Spleen (tissue), 13 donors: ENCODE measurements at places on chromosomes 3 and 15. TPM values are rescaled to one million over a fixed set of nuclear protein-coding genes. Genes with fewer than 3 reads are reported as not detected.

- peak; percentile 84 for DNase-seq
Measured at GRCh38 chr3:128487813-128488635, 5.0 kb downstream of the GATA2 start.

CXCR6 gene
- 6.6 TPM for total RNA-seq

GRCh38 chr3:60160111-60160821 is 1091.0 kb downstream of the FHIT start:
- DNase-seq = no peak

- DNase-seq = no peak
Measured at GRCh38 chr15:72614810-72615532, 39.5 kb upstream of the GOLGA6B start.

GPR176 gene
- total RNA-seq = 5.6 TPM

BMF gene
- 16.9 TPM for total RNA-seq

GRCh38 chr3:184582646-184583577 is 21.3 kb downstream of the EPHB3 start:
- DNase-seq = no peak

GOLGA8G gene
- not detected for total RNA-seq

DNA sequence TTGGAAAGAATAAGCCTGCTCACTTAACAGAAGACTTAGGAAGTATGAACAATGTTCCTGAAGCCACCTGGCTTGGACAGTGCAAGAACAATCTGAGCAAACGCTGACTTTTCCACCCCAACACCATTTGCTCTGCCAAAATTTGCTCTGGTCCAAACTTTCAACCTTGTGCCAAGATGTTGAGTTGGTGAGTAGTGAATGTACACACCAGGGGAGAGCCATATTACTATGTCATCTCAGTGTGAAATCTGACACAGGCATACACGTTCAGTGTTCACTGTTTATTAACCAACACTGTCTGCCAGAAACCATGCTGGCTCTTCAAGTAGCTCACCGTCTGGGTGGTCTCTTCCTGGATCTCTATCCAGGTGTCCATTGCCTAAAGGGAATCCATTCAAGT is 152.9 kb upstream of the LPP start:
- no peak for DNase-seq

AGBL1 gene
- total RNA-seq = not detected
